ENCODE measurements at places on chromosomes 6 and 20.

GRCh38 chr6:35019171-35019570 is 122.0 kb downstream of the TCP11 start:
- DNase-seq = no peak

GRCh38 chr20:31536575-31536974 is 22.3 kb downstream of the HM13 start:
- DNase-seq = no peak

- DNase-seq = no peak
Measured at GRCh38 chr20:49633643-49634042, 65.7 kb upstream of the PTGIS start.

DNA sequence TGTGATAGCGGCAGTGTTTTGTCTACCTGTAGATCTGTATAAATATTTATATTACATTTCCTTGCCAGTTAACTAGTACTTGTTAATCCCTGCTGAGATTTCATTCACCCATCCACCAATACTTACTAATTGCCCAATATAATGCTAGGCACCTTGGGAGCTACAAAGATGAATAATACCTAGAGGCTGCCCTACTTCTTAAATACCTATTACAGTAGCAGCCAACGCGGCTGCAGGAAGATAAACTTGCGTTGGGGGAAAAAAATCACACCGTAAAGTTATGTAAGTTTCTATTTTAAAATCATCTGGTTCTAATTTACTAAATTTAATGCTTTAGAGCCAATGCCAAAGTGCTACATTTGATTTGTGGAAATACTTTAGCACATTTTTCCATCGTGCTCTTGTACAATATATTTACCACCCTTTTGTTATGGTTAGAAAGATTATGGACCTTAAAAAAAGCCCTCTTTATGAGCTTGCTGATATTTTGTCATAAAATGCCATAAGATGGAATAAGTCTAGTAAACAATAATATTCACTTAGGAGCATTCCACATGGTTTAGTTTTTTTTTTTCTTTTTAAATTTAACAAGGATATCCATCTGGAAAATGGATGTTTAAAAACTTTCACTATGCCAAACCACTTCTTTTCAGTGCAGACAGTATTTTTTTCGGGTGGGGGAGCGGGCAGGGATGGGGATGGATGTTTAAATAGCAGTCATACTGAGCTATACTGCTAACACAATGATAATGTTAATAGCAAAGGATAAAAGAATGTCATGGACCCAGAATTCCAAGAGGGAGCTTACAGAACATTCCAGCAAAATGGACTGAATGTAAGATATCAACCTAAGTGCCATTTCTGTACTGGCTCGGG is 13.2 kb upstream of the NEDD9 start:
- no peak for DNase-seq

- no peak for DNase-seq
Measured at GRCh38 chr6:38477680-38478260, 162.0 kb downstream of the BTBD9 start.

Measured in cortex of kidney (tissue), 1 donor.